DMS79 (cell line): ENCODE measurements at places on chromosomes 6 and 20.
A peak's percentile ranks its signal among the peaks of the same experiment; 100 is the strongest.

DNA sequence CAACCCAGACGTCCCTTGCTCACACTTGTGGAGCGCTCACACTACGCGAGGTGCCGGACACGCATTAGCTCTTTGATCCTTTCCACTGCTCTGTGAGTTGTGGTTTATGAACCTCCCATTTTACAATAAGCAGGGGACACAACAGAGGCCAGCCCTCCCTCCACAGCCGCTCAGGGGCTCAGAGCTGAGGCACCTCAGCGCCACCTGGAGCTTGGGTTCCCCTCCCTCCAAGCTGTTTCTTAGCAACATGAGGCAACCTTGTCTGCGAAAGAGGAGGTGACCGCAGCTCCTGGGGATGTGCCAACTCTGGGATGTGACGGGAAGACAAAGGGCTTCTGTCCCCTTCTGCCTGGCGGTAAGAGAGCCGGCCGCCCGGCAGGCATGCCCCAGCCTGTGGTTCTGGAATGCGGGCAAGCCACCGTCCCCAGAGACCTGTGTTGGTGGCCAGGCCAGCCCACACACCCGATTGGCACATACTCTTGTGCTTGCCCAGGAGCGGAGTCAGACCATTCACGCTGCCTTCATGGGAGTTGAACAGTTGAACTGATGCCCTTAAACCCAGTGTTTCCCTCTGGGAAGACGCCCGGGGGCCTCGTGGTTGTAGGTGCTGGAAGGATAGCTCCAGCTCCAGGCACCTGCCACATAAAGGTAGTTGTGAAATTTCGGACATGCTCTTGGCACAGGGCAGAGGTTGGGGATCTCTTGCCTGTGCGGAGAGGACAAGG, 44.5 kb downstream of the RBM38 start:
- peak; percentile 99 for DNase-seq

DNA sequence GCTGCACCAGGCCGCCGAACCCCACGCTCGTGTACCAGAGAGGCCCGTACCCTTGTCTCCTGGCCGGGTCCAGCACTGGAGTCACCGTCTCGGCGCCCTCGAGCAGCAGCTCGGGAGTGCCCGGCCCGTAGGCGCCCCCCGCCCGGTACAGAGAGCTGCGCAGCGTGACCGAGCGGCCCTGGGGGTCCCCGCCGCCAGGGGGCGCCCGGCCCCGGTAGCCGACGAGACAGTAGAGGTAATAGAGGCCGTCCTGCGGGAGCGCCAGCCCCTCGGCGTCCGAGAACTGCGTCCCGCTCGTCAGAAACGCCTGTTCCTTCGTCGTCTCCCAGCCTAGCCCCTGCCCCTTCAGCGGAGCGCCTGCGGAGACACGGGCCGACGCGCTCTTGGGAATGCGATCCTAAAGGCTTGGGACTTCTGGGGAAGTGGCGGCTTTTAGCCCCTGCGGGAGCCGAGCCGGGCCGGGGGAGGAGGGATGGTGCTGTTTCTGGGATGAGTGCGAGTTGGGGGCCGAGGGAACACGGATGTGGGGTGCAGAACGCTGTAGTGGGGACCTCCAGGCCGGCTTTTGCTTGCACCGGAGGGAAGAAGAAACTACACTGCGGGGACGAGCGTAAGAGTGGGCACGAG, 1.3 kb downstream of the LTB start:
- DNase-seq, result peak; percentile 20

DNA sequence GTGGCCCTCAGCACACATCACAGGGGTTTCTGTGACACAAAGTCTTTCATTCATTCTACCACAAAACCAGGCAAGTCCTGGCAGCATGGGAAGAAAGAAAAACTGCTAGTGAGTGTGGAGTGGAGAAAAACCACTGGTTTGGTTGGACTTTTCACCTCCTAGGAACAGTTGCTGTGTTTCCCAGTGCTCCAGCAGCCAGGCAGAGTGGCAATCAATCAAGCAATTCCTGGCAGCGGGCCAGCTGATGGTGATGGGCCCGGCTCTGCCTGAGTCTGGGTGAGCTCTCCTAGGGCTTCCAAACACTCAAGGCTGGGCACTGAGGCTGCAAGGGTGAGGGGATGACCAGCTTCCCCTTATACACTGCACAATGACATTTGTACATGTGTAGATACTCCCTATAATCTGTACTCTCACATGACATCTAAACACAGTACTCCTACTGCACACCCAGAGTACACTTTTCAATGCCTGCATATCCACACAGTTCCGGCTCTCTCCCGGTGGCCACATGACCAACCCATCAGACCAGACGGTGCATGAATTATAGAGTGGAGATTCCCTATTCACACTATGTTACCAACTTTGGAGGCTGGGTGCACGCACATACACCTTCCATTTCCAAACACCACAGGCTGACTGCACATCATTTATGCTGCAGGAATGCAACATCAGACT, 156.6 kb downstream of the UNC5CL start:
- DNase-seq, result no peak

DNA sequence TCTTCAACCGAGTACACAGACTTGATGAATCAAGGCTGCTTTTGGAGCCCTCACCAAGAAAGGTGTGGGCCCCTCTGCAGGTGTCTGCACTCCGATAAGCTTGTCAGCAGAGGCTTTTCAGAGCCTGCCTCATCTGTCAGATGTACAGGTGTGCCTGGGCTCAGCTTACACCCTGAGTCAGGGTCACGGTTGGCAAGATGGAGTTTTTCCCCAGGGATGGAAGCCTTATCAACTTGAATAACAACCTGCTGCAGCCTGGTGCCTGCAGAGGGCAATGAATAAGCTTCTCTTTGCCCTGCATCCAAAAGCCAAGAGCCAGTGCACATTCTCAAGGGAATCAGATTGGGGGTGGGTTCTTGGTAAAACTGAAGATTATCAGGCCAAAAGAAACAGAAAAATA, 427.1 kb downstream of the CD83 start:
- peak; percentile 58 for DNase-seq

- no peak for DNase-seq
These were observed 109.3 kb downstream of the HACE1 start for GRCh38 chr6:104750449-104750848.

DNA sequence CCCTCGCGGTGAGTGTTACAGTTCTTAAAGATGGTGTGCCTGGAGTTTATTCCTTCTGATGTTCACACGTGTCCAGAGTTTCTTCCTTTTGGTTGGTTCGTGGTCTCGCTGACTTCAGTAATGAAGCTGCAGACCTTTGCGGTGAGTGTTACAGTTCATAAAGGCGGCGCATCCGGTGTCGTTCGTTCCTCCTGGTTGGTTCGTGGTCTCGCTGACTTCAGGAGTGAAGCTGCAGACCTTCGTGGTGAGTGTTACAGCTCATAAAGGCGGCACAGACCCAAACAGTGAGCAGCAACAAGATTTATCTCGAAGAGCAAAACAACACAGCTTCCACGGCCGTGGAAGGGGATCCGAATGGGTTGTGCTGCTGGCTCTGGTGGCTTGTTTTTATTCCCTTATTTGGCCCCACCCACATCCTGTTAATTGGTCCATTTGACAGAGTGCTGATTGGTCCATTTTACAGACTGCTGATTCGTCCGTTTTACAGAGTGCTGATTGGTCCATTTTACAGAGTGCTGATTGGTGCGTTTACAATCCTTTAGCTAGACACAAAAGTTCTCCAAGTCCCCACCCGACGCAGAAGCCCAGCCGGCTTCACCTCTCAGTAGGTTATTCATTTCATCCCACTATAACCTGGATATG, 48.2 kb upstream of the ARG1 start:
- DNase-seq, result no peak

DNA sequence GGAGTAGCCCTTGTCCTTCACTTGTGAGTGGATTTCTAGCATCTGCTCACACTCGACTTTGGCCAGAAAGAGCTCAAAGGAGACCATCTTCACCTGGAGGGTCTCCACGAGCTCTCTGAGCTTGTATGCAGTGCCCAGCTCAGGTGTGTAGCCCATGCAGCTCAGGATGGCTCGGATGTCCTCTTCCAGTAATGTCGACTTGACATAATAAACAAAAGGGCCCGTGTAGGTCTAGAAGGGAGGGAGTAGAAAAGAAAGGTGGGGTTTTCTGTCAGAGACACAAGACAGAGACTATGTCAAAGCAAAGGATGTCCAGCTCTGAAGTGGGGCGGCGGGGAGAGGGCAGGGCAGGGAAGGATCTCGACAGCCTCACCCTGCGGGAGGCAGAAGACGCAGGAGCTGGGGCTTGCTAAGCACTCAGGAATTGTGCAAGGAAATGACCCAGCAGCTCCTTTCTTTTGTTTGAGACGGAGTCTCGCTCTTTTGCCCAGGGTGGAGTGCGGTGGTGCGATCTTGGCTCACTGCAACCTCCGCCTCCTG, 8.6 kb downstream of the SPATA2 start:
- DNase-seq, result no peak

DNA sequence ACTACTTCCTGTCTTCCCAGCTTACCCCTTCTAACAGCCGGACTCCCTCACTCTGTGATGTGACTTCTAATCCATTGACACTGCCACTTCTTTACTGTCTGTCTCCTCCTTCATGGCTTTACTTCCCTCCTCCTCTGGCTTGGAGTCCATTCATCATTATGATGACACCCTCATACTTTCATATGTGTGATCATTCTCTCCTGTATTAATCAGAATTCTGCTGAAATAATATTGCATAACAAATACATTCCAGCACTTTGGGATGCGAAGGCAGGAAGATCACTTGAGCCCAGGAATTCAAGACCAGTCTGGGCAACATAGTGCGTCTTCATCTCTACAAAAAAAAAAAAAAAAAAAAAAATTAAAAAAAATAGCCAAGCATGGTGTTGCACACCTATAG, 147.9 kb upstream of the BTBD3 start:
- DNase-seq, result no peak

DNA sequence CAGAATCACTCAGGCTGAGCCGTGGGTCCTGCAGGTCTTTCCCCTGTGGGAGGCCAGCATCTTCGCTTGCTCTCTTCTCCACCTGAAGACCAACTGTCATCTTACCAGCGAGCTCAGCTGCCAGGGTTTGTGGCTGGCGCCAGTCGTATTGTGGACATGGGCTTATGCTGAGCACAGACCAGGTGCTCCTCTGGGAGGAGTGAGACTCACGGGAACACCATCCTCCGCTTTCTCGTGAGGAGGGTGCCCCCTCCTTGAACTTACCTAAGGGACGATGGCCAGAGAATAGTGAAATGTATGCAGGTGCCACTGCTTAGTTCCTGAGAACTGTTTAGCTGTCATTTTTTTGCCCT, 17.1 kb downstream of the WRNIP1 start:
- DNase-seq, result no peak

DNA sequence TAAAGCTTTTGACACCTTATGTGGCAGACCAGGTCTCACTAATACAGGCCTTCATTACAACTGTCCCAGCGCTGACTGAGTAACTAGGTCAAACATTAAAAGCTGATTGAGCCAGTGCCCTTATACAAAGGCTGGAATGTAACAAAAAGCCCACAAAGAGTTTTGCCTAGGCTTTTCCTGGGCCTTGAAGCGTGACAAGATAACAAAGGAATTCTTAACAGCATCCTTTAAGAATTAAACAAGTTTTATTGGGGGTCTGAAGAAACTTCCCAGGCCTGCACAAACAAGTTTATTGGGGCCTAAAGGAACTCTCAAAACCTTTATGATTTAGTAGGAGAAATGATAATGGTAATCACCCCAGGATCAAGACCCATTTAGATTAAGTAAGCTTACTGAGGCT, 267.6 kb upstream of the FAM83B start:
- no peak for DNase-seq

DNA sequence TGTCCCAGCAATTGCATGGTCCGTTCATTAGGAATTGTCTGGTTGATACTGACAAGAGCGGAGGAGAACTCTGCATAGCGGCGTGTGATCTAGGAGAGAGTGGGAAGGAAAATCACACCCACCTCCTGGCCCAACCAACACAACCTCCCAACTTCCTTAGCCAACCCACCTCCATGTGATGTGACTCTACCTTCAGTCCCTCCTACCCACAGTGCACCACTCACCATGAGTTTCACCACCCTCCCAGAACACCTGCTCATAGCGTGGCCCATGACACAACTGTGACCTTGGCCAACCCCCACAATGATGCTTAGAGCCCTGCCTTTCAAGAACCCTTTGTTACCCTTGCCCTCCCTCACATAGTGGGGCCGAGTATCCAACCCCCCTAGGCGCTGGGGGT, 7.7 kb downstream of the VPS52 start:
- DNase-seq, result no peak

GRCh38 chr6:113629256-113629655, 227.9 kb upstream of the MARCKS start:
- no peak for DNase-seq

- DNase-seq, result peak; percentile 58
These were observed 27.2 kb upstream of the POU5F1 start for GRCh38 chr6:31197559-31198305.

GRCh38 chr6:120785459-120786086, 548.7 kb downstream of the TBC1D32 start:
- no peak for DNase-seq

- no peak for DNase-seq
These were observed 203.8 kb downstream of the ALDH8A1 start for GRCh38 chr6:134746140-134746539.

GRCh38 chr20:391041-391711, 10.6 kb downstream of the TRIB3 start:
- no peak for DNase-seq

DNA sequence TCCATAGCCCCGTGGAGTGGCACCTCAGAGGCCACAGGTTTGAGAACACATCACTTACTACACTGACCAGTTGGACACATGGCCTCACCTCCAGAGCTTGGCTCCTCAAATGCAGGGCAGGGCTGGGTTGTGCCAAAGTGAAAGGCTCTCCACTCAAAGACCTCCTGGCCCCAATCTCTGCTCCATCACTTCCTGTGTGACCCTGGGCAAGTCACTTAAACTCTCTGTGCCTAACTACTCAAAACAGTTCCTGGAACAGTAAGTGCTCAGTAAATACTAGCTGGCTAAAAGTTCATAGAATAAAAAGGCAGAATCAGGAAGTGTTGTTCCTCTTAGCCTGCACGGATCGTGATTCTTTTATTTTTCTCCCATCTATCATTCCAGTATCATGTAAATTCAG, 50.2 kb downstream of the AGPAT4 start:
- no peak for DNase-seq

DNA sequence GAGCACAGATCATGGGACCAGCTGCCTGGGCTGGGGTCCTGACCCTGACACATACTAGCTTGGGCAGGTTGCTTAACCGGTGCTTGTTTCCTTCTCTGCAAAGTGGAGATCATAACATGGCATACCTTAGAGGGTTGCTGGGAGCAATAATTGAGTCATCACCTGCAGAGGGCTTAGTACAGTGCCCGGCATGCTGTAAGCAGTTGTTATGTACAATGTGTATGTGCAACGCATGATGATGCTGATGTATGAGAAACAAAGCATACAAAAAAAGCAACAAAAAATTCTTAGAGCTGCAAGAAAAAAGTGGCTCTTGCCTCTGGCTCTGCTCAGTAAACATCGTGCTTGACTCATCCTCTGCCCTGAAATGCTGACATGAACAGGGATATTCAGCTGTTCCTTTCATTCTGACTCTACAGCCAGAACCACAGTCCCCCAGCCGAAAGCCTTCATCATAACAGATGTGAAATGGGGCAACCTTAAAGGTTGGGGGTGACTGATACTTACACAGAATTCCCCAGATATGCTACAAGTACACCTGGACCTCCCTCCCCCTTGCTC, 91.7 kb downstream of the CLIC5 start:
- DNase-seq, result no peak
